Fibroblast of skin of abdomen (primary cell): ENCODE measurements at places on chromosomes 12 and 14.

DNA sequence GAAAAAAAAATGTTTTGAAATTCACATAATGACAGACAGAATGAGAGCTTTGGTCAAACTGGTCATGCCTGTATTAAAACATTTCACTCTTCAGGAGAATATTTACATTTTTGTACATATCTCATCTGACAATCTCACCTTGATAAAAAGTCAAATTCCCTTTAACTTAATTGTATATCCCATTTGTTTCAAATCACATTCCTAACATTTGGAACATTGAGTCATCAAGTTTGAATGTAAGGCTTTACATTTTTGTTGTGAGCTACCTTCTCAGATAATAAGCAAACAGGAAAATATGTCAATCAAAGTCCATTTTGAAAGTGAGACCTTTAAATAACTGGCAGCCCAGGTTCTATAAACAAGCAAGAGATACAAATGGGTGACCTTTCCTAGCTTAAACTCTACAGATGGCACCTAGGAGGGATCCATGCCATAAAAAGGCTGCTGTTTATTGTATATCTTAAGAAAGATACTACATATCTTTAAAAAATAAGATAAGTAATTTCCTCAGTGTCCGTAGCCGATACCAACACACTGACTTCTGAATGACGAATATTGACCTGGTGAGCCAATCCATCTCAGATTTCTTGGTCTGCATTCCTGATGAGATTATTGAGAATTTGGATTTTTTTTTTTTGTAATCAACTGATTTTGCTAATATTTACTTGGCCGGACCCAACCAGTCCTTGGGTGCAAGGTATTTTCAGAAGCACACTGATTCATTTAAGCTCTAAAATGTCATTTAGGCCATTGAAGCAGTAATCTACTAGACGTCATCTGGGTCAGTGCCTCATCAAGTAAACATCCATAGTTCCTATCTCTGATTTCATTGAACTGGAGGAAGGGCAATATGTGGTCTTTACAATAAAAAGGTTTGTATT, 259.6 kb downstream of the BTG1 start:
- no peak for DNase-seq

- DNase-seq, result peak; percentile 42
These were observed 66.6 kb downstream of the BTG1 start for GRCh38 chr12:92079054-92079385.

DNA sequence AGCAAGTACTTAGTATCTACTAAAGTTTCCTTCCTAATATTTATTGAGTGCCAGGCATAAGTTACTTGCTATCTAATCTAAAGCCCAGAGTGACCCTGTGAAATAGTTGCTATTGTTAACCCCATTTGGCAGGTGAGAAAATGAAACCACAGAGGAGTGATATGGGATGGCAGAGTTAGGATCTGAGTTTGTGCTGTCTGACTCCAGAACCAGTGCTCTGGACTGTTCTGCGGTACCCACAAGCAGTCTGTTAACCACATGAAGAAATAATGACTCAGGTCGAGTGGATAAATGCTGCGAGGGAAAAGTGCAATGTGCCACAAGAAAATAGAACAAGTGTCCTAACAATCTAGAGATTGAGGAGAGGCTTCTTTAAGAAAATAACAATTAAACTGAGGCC, 60.7 kb upstream of the GZMB start:
- DNase-seq, result no peak

GRCh38 chr14:63893701-63894458, 41.1 kb downstream of the SYNE2 start:
- peak; percentile 85 for DNase-seq

GRCh38 chr14:101221549-101222160, 318.1 kb upstream of the RTL1 start:
- DNase-seq, result no peak

DNA sequence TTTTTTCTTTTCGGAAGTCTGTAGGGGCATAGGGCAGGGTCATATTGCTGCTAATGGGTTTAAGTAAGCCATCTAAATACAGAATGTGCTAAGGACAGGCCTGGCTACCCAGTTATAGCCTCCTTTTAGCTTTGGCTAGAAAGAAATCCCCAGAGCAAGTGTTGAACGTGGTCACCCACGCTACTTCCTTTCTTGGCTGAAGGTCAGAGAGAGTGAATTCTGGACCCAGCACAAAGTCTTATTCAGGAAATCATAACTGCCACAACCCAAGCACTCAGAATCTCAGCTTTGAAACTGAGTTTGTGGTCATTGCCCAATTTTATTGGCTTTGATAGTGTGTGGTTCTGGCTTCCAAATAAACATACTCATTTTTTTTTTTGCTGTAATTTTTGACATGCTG, 542.1 kb upstream of the ATP2B1 start:
- DNase-seq, result no peak

GRCh38 chr14:102688290-102688689, 89.0 kb upstream of the TRAF3 start:
- no peak for DNase-seq

DNA sequence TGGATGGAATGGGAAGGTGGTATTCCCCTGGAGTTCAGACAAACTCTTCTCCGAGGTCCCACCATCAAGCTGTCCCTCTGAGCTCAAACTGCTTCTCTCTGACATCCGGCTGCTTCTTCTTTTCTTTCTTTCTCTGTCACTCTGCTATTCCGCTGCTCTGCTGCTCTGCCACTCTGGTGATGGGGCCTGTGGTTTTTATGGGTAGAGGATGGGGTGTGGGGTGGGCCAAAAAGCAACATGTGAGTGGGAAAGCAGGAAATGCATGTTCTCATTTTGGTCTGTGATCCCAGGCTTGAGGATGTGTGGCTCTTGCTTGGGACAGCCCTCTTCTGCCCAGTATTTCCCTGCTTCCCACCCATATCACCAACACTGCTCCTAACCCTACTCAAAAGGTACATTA, 30.6 kb downstream of the CLECL1 start:
- no peak for DNase-seq

- no peak for DNase-seq
These were observed 797.1 kb downstream of the BCL11B start for GRCh38 chr14:98474900-98475299.

DNA sequence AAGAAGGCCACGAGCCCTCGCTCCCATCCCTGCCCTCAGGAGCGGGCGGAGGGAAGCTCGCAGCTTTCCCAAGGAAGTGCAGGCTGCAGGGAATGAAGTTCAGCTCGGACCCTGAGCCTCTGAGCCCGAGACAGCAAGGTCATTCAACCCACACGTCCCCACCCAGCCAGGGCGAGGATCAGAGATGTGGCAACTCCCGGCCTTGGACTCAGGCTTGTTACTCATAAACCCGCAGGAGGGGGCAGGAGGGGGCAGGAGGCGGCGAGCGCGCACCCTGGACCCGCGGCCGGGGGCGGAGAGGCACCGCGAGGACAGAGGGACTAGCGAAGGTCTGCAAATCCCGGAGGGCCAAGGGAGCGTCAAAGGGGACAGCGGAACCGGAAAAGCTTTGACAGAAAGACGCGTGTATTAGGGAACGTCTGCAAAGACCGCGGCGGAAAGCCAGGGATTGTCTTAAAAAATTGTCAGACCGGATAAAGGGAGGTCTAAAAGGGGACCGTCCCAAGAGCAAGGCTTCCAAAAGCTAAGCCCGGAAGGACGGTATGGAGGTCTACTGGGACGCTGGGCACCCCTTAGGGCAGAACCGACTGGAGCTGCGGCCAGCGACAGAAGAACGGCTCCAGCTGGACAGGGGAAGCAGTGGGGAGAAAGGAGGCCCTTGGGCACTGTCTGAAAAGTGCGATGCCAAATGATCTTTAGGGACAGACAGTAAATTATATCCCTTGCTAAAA, 611 bp upstream of the DCAF11 start:
- DNase-seq, result peak; percentile 89
